ENCODE measurements at places on chromosomes 2 and 18.

- DNase-seq = peak; percentile 56
These were observed 28.1 kb upstream of the SATB2 start for GRCh38 chr2:199485732-199486335.

DNA sequence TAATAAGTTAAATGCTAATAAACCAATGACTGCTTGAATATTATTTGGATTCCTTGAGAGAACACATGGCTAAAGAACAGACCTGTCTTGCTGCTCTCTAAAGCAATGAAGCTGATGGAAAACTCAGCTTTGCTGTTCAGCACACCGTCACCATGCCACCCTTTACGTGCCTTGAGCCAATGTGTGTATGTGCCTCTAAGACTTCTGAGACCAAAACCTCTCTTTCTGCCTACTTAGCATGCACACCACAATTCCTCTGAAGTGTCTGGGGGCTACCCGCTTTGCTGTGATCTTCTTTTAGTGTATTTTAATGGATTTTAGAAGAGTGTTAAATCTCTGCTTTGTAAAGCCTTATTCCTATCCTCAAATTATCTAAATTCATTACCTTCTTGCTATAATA is 345.0 kb downstream of the DPP10 start:
- DNase-seq = no peak

DNA sequence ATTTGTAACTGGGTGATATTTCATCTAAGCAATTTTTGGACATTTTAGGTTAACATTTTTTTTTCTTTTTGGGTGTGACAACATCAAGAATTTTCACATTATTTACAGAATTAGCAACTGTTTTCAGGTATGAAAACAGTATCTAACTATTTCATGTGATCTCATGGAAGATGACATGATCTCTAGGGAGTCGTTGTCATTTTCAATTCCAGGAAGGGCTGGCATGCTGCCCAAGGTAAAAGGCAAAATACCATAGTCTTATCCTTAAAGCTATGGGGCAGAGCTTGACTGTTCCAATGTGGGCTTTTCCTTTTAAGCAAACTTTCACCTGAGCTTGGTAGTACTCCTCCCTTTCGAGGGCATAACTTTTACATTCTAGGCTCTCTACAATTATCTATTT is 443.7 kb downstream of the DSEL start:
- DNase-seq = no peak

DNA sequence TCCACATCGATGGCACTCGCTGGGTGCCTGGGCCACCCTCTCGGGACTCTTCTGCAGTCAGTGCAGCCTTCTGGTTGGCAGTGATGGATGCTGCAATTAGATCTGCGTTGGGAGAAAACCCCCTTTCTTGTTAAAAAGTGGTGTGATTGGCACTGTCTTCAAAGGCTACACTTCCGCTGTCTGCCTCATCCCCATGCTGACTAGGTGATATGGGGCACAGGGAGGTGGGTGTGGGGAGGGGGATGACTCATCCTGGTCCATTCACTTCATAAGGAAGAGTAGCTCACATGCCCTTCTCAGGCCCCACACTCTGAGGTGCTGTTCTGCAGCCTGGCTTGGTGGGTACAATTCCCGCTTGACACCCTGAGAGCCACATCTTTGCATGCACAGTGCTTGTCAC is 77.4 kb downstream of the THNSL2 start:
- DNase-seq = peak; percentile 27

DNA sequence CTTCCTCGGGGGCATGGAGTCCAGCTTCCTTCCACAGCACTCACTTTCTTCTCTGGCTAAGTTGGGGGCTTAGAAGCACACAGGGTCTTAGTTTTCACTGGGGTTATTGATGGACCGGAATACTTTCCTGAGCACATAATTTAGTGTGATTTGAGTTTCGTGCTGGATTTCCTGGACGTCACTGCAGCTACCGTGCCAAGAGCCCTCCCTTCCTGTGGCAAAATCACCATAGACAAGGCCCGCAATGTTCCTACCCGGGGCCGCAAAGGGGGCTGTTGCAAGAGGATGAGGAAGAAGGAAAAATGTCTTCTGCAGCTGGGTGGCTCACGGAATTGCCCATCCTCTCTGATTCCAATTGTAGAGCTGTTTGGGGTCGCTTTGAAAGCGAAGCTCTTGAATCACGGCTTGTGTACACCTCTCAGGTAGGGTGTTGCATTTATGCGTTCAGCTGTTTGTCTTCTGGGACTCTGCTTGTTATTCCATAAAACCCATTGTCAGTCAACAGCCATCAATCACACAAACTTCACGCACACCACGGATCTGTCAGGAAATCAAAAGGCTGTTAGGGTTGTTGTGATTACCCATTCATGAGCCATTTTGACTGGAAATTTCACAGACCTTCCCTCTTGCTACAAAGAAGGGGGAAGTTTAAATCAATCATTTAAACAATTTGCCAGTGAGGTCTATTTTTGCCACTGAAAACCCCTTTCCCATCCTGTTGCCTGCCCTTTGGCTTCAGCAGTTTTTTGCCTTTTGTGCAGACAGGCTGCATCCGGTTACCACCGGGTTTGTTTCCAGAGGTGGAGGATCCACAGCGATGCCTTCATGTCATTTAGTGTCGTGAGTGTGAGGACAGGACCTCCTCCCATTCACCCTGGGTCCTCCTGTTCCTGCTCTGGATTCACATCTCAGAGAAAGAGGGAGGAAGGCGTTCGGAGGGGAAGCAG is 36.0 kb downstream of the SMIM21 start:
- no peak for DNase-seq

DNA sequence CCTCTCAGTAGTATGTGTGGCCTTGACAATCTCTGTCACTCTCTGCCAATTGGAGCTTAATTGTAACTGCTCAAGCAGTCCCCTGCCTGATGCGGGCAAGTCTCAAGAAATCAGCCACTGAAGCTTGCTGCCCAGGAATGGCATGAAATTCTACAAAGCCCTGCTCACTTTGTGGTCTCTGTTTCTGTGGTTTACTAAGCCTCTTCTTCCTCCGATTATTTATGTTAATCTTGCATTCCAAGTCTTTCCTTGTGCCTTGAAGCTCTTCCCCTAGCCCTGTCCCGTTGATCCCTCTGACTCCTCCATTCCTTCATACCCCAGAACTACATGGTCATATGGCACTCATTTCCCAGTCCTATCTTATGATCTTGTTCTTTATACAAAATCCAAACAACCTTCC is 489.3 kb upstream of the CHST9 start:
- no peak for DNase-seq

GRCh38 chr2:79619976-79620375 is 107.1 kb downstream of the CTNNA2 start:
- DNase-seq = no peak

GRCh38 chr2:170733798-170734600 is 18.9 kb downstream of the SP5 start:
- DNase-seq = no peak

- no peak for DNase-seq
These were observed 46.4 kb downstream of the PCBP1 start for GRCh38 chr2:70133491-70134322.

GRCh38 chr2:45577441-45577840 is 33.6 kb downstream of the SRBD1 start:
- DNase-seq = no peak

DNA sequence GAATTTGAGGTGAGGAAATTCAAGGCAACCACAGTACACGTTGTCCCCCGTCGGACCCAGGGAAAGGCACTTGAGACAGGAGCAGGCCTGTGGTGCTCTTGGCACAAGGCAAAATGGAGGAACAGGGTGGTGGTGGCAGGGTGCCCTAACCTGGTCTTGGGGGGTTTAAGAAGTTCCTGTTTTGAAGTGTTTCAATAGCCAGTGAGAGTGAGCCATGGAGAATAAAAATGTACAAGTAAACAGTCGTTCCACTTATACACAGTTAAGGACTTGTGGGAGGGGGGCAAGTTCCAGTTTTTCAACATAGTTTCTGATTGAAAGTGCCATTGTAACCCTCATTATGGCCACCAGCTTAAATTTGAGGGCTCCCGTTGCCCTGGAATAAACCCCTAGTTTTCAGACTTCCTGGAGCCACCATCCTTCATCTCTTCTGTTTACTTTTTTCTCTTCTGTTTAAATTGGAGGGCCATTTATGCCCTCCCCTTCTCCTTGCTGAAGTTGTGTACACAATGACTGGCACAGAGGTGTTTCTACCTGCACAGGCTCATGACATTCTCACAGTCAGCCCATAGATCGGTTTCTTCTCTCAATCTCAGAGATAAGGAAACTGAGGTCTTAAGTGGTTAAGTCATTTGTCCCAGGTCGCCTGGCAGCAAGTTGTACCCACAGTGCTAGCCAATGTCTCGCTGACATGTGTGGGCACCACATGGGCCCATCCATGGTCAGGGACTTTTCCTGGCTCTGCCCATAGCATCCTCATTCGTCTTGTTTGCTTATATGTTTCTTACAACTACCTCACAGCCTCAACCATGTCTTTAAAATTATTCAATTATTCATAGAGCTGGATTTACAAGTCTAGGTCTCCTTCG is 66.0 kb upstream of the ST3GAL5 start:
- no peak for DNase-seq

DNA sequence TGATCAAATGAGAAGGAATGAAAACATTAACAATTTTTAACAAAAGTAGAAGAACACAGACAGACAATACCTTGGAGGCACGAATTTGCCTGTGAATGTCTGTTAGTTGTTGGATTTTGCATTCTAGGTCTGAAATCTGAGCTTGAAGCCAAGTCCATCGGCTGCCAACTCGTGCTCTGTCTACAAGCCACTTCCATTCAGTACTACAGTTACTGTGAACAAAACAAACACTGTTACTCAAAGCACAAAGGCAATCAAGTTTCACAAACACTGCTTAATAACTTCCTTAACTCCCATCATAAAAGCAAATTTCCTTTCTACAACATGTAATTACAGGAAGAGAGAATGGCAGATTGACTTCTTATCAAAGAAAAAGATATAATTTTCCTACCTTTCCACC is 42.2 kb downstream of the KANSL1L start:
- DNase-seq = no peak

GRCh38 chr2:135689679-135690078 is 52.0 kb upstream of the UBXN4 start:
- DNase-seq = no peak

DNA sequence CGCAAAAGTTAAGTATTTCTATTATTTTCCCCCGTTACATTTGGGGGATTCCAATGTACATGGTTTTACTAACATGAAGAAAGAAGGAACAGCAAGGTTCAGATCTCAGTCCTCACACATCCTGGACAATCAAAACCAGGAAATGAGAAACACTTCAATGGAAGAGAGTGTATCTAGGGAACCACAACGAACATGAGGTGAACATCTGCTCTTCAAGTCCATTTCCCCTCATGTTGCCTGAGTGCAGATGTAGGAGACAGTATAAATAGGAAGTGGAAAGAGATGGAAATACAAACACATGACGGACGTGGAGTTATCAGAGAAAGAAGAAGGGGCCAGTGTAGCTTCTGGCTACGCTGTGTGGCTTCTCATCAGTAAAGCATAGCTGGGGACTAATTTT is 52.6 kb downstream of the CHN1 start:
- no peak for DNase-seq

GRCh38 chr2:24540011-24540477 is 49.0 kb downstream of the NCOA1 start:
- no peak for DNase-seq

DNA sequence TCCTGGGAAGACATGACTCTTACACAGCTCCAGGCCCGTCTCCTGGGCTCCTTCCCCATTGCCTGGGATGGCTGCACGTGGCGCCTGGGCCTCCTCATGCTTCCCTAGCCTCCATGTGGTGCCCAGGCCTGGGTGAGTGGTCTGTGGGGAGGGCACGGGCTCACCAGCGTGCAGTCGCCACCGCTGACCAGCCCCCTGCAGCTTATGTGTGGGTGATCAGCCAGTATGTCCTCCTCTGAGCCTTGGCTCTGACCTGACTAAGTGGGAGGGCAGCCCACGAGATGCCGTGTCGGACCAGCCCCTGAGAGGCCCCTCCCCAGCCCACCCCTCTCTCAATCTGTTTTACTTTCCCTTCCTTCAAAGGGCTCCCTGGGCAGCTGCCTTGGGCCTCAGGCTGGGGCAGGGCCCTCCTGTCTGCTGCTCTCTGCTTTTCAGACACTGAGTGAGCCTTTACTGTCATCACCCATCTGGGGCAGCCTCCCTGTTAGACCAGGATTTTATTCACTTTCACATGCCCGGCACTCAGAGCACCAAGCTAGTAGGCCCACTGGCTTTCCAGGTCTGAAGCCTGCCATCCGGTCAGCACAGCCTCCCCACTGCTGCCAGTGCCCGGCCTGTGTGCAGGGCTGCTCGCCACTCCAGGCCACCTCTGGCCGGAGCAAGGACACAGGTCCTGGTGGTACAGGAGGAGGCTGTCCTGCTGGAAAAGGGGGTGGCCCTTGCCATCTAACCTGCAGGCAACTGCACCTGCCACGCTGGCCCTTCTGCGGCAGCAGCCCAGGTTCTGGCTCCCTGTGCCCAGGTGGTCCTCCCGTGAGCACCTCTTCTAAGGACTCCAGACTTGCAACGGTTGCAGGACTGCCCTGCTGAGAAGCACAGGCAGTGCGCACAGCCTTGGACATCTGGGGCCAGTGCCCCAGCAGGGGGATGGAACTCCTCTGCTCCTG is 84.9 kb upstream of the HPCAL1 start:
- no peak for DNase-seq

GRCh38 chr2:47272031-47272864 is 117.1 kb upstream of the STPG4 start:
- peak; percentile 70 for DNase-seq

DNA sequence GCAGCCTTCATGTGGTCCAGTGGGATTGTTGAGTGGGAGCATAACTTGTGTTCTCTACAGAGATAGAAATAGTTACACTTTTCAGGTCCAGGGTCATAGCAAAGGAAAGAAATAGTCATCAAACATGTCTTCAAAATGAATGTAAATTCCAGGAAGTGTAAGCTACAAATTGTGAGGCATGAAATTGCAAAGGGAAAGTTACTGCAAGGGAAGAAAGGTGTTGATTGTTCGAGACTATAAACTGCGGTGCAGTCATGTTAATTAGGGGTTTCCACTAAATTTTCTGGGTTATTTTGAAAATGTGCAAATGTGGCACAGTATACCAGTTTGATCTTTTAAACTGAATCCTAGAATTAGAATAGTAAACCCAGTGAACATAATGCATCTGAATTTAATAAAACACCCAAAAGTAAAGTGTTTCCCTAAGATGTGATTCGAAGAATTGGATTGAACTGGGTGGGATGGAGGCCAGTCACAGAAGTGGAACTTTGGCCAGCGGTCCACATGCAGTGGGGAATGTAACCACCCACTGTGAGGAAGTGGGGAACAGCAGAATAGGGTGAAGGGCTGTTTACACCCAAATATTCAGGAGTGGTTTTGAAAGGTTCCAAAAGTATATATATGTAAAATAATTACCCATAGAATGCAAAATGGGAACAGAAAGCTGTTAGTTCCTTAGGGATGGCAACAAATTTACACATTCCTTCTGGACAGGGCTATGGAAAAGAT is 126.5 kb upstream of the CCDC68 start:
- DNase-seq = no peak

GRCh38 chr2:181586569-181587081 is 70.3 kb downstream of the CERKL start:
- no peak for DNase-seq

Data from activated CD4-positive, alpha-beta T cell treated with anti-CD3 and anti-CD28 coated beads for 48 hours (primary cell).